Fibroblast of skin of scalp (primary cell): ENCODE measurements at places on chromosomes 5 and 9.
A peak's percentile ranks its signal among the peaks of the same experiment; 100 is the strongest.

DNA sequence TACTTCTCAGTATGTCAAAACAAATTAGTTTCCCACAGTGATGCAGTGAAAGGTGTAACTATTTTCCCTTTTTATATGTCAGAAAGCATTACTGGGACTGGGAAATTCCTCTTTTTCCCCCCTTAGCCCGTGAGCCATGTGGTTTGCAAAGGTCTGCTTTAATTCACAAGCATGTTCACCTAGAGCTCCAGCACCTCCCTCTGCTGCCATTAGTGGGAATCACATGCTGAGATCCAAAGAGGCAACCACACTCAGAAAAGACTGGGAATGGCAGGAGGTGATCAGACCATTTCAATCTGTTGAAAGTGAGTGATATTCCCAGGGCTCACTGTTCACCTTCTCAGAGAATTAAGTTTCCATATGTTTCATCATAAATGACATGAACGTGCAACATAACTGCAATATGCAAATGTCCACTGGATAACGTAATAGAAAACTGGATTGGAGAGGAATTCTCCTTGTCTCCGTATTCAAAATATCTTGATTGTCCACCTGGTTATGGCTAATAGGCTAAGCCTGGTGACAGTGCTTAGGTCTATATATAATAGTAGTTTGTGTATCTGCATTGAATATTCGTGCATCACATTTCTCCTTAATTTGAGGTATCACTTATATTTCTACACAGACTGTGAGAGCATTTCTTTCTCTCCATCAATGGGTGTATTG, 703.5 kb upstream of the WWC1 start:
- DNase-seq, result peak; percentile 59

DNA sequence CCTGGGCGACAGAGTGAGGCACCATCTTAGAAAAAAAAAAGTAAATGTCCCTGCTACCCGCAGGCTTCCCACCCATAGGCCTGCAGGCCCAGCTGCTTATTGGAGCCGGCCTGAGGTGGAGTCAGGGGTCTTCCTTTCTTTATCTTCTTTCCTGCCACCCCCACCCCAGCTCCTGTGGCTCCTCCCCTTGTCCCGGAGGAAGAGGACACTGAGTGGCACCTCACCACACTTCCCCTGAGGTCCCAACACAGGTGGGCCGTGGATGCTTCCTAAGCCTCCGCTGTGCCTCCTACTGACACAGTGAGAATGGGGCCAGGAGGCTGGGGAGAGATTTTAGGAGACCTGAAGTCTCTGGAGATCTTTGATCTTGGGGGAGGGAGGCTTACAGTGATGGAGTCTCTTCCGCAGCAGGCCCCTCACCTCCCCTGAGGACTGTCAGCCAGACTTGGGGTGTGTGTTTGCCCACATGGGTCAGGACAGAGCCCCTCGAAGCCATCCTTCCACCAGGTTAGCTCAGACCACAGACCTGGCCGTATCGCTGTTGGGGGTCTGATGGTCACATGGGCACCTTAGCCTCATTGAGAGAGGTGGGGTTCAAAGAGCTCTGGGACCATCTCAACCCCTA, 135.4 kb upstream of the IER5L start:
- DNase-seq, result no peak

DNA sequence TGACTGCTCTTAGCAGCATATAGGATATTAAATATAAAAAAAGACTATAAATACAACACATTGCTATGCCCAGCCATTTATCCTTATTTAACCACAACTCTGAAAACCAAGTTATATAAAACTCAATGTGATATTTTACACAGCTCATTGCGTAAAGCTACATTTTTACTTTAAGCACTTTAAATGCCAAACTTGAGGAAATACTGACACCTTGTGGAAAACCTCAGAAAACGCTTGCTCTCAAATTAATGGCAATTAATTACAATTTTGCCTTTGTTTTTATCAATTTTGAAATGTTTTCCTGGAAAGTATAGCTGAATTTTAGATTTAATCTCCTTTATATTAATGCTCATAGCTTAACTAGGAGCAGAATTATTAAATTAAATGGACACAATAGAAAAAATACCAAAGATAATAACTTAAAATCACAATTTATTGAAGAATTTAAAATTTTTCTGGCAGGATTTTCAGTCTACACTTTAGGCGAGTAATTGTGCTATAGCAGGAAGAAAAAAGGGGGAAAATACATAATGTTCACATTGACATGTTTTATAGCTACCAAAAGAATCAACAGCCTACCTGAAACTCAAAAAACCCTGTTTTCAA, 25.2 kb upstream of the PLAC8L1 start:
- peak; percentile 37 for DNase-seq

DNA sequence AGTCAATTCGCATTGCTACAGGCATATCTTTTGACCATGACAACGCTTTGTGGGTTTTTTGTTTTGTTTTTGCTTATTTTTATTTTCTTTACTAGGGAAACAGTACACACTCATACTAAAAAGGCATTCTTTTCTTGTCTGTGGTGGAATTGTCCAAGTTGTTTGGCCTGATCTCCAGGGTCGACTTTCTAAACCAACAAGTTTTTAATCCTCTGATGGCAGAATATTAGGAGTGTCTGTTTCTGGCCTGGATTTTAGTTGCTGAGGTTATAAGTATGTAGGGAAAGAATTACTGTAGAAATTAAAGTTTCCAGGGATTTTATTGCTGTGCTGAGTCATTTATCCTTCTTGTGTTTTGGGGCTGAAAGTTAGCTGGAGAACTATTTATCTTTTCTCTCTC, 218.5 kb downstream of the TAF11L14 start:
- DNase-seq, result peak; percentile 3
